GM12865 (cell line): ENCODE measurements at places on chromosomes 12 and 14.
A peak's percentile ranks its signal among the peaks of the same experiment; 100 is the strongest.

- peak; percentile 84 for DNase-seq
Measured at GRCh38 chr12:48489012-48489411, 6.7 kb downstream of the C12orf54 start.

DNA sequence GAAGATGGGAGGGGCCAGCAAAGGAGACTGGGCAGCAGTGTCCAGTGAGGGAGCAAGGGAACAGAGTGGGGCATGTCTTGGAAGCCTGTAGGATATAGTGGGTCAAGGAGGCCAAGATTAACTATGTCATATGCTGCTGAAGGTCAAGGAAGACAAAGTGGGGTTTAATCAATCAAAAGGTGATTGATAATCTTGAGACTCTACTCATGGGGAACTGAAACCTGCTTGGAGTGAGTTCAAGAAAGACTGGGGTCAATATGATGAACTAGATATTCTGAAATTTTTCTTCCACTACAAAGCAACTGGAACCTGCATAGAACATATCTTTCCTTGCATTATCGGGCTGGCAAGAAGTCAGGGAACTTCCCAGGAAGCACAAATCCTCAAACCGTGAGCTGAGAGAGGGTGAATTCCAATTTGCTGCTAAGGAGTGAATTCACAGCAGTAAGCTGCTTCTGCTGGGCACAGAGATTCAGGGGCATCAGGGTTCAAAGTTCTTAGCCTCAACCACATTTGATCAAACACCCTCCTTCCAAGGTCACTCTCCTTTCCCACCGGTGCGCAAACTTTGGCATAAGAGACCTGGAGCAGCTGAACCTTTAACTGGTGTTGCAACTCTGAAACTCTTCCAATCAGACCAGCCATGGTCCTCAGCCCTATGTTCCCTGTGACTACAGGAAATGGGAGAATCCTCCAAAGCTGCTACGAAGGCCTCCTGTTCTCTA lies 40.3 kb upstream of the DCD start:
- no peak for DNase-seq

- no peak for DNase-seq
Measured at GRCh38 chr14:95980402-95980801, 58.8 kb upstream of the C14orf132 start.

DNA sequence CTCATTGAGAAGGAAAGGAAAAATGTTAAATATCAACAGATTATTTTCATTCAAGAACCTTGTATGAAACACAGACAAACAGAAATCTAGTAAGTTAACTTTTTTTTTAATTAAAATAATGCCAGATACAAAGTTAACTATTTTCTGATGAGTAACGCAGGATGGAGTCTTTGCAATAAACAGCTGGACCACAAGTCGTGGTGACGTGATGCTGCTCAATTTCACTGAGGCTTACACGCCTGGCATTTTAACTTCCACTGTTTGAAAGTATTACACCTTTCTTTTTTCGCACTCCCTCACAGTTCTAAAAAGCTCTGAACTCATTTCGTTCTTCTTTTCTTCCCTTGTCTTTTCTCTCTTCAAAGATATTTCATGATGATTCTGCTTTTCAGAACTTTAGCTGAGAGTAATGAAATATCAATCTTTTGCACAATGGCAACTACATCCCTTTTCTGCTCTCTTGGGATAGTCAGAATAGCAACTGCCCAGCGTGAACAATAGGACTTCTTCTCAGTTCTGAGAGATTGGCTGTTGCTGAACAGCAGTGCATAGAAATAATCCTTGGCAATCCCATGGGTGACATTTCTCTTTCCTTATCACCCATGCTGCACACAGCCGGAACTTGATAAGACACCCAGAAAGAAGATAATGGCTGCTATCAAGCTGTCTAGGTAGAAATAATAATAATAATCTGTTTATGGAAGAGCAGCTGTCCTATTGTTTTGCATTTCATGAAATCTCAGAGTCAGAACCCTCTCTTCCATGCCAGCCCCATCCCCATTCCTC lies 160.5 kb downstream of the BTG1 start:
- DNase-seq: no peak

GRCh38 chr12:65278576-65279368 lies at the start of gene MSRB3:
Gene MSRB3 (plus strand): TSS chr12:65278683. CDS start chr12:65308580, 29,897 bp downstream.
- DNase-seq: peak; percentile 53

DNA sequence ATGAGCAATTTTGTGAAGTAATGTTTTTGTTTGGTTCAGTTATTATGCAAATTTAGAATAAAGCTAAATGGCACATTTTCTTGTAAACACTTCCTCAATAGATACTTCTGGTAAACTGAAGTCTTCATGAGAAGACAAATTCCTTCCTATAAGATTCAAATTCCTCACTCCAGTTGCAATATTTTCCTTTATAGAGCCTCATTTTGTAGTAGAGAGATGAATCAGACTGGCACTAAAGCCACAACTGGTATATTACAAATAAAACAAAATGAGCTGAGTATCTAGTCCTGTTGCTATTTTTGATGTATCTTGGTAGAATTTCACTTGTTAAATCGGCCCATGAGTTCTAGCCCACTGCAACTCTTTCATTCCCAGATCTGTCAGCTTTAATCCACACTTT lies 5.5 kb downstream of the LGR5 start:
- DNase-seq: no peak

- DNase-seq: no peak
Measured at GRCh38 chr14:100775351-100775830, 48.7 kb downstream of the DLK1 start.

DNA sequence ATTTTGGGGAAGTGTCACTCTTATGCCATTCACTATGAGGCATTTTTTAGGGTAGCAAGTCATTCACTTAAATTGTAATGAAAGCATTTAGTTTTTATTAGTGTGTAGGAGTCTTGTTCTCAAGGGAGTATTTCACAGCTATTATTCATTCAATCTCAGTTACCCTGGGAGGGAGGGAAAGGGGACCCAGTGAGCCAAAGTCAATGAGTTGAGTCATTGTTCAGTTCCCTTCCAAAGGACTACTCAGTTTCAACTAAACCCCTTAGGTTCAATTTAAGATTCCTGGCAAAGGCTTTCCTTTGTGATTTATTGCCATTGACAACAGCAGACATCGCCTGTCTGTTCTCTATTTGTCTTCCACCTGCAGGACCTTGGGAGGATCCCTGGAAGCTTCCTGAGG lies 29.3 kb upstream of the RASSF8 start:
- no peak for DNase-seq

- no peak for DNase-seq
Measured at GRCh38 chr12:64461634-64462414, 9.9 kb downstream of the TBK1 start.

GRCh38 chr12:9064201-9064814 lies 51.4 kb downstream of the A2M start:
- peak; percentile 65 for DNase-seq

GRCh38 chr12:113246478-113247122 lies 25.3 kb downstream of the TPCN1 start:
- DNase-seq: no peak

DNA sequence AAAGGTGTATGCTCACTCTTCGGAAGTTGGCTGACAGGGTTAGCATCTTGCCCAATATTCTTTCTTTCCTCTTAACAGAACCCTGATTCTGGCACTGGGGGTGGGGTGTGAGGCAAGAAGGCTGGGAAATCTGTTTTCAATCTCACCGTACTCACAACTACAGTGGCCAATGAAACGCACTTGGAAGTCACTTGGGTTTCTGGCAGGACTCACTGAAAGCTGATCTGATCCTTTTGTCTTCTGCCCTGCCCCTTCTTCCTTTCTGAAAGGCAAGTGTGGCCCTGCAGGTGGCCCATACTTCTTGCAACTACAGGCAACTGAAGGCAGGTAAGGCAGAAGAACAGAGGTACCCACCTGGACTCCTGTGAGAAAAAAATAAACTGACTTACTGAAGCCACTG lies 106.9 kb downstream of the STXBP6 start:
- peak; percentile 13 for DNase-seq
